ENCODE measurements at places on chromosomes 7 and 10.

DNA sequence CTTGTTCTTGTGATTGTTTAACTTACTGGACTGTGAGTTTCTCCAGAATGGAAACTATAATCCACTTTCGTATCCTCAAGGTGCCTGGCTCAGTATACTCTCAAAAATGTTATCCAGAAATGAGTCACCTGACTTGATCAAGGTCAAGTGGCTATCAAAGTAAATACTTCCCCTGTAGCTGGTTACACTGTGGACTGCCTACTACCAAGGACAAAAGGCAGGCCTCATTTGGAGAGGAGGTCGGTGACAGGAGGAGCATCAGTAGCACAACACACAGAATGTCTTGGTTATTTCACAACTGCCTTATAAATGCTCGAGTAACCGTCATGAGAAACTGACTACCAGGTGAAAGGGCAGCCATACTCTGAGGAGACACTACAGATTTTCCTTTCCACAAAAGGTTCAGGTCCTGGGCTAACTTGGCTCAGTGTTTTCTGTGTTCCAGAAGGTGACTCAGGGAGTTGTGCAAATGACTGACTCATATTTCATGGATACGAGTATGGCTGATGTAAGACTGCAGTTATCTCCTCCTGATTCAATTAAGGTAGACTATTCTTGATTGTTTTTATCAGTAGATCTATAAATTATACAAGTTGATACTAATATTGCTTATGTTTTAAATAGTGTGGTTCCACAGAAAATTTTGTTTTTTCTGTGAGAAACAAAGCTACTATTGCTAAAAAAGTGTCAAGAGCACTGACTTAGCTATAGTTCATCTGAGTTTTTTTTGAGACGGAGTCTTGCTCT lies 4.2 kb upstream of the CCNY start:
- DNase-seq: no peak

DNA sequence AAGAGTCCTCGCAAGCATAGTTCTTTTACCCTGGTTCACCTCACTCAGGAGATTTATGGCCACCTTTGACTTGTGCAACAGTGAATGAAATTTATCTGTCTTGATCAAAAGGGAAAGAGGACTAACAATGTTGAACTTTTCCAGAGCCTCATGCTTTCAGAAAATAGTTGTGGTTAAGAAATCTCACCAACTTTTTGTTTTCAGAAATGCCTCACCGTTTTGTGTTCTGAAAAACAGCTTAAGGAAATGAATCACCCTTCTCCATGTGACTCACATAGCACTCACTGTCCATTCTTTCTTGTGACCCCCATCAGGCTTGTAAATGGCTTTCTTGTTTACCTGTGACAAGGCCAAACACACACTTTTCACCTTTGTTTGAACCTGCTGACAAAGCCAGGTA lies 148.6 kb upstream of the FAM3C start:
- DNase-seq: peak; percentile 77

- no peak for DNase-seq
These were observed 19.7 kb upstream of the SHH start for GRCh38 chr7:155831807-155832524.

- no peak for DNase-seq
These were observed 16.5 kb downstream of the DENND10 start for GRCh38 chr10:119120413-119120867.
